ENCODE measurements at places on chromosomes 4 and X.

GRCh38 chr4:2714061-2714770 is 41.9 kb downstream of the TNIP2 start:
- no peak for DNase-seq

- no peak for DNase-seq
Observed at GRCh38 chr4:8229331-8229975, 30.4 kb downstream of the SH3TC1 start.

GRCh38 chrX:133742602-133743305 is 242.6 kb downstream of the GPC3 start:
- no peak for DNase-seq

DNA sequence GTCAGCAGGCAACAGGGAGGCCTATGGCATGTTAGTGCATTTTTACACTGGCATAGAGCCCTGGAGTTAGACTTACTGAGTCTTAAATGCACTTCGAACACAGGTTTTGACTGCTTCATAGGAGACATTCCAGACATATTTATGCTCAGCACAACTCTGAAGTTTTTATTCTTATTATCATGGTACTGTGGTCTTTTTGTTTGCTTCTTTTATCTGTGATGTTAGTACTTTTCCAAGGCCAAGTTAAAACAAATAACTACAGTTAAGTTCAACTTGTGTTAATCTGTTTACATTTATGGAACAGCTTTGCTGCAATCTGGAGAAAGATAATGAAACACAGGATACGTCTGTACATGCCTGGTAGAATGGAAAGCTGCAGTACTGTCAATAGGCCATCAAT is 76.5 kb downstream of the COL4A5 start:
- no peak for DNase-seq

- DNase-seq = no peak
Observed at GRCh38 chr4:146285037-146285436, 70.7 kb downstream of the REELD1 start.

GRCh38 chr4:64824591-64824990 is 415.3 kb upstream of the TECRL start:
- no peak for DNase-seq

GRCh38 chr4:85763202-85763601 is 288.3 kb downstream of the ARHGAP24 start:
- no peak for DNase-seq

GRCh38 chrX:41189156-41189555 is 103.9 kb downstream of the USP9X start:
- no peak for DNase-seq

Measured in hematopoietic multipotent progenitor cell treated with erythropoietin and hydrocortisone succinate and interleukin-3 and kit ligand, for 15 days (in vitro differentiated cells).